Effector CD4-positive, alpha-beta T cell (primary cell): ENCODE measurements at places on chromosomes 2 and 18.

DNA sequence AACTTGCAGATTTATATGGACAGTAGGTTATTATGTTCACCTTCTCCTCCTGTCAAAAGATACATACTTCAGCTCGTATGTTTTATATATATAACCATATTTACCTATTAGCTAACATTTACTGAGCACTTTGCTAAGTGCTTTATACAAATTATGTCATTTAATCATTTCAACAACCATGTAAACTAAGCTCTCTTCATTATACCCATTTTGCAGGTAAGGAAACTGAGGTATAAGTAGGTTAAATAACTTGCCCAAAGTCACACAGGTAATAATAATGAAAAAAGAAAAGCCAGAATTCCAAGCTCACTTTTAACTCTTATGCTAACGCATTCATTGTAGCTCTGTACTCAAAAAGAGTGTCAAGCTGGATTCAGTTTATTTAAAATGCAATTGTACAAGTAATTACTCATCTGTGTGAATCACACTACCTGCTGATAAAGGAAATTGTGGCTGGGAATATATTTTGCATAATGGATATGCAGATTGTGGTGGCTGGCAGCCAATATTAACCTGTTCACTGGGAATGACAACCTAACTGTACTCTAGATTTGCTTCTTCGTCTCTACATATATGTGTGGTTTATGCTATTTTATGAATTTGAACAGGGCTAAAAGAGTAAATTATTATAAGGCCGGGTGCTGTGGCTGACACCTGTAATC is 20.6 kb downstream of the SLC16A14 start:
- DNase-seq = no peak

- no peak for DNase-seq
Measured at GRCh38 chr2:150482667-150483400, 4.6 kb downstream of the RND3 start.

- DNase-seq = no peak
Measured at GRCh38 chr2:27756544-27757498, 14.7 kb upstream of the MRPL33 start.

- DNase-seq = no peak
Measured at GRCh38 chr2:150107816-150108215, 379.7 kb downstream of the RND3 start.

- no peak for DNase-seq
Measured at GRCh38 chr2:30897539-30897938, 90.3 kb upstream of the CAPN13 start.

DNA sequence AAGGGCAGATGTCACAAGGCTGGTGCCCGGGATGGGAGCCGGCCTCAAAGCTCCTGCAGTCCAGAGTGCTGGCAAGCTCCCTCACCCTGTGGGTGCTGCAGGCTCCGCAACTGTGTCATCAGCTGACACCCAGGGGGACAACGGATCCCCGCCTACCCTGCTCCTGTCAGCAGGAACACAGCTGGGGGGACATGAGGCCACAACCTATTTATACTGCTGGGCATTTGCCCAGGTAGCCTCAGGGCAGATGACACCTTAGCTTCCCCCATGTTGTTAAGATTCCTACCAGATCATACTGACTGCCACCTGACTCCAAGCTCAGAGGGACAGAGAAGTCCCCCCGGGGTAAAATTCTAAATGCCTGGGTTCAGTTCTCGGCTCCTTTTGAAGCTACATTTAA is 1.2 kb downstream of the ANKRD23 start:
- DNase-seq = no peak

- DNase-seq = no peak
Measured at GRCh38 chr2:42249887-42250286, 80.7 kb downstream of the EML4 start.

GRCh38 chr2:8533923-8534322 is 147.9 kb upstream of the ID2 start:
- DNase-seq = no peak

DNA sequence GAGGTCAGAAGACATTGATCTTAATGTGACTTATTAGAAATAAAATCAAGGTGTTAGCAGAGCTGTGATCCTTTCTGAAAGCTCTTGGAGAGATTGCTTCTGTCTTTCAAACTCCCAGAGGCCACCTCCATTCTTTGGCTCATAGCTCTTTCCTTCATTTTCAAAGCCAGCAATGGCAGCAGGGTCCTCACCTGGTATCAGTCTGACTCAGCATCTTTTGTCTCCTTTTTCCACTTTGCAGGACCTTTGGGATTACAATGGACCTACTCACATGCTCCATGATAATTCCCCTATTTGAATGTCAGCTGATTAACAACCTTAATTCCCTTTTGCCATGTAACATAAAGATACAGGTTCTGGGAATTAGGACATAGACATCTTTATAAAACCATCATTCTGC is 6.8 kb upstream of the CDH20 start:
- no peak for DNase-seq

DNA sequence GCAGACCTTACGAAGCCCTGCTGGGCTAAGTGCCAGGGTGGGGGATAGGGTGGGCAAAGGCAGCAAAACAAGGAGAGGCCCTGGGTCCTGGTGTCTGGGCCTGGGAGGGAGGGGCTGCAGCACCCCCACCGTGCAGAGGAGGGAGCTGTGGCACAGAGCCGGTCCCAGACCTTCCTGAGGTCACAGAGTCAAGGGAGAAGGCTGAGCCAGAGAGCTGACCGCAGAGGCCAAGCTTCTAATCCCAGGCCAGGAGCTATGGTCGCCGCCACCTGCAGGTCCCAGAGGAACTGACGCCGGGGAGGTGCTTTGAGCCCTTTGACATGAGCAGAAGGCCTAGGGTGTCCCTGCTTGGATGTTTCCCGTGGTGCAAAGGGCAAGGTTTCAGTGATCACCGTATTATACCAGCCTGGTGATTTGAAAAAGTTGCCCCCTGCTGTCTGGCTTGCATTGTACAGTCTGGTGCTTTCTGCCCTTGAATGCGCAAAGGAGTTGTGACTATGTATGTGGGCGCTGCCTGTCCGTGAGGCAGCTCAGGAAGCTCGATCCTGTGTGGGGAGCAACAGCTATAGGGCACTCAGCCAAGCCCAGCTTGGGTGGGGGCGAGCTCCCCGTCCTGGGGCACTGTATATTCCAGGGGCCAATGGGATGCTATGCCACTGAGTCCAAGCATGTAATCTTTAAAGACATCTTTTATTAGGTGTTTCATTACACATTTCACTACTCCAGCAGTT is 44.3 kb downstream of the EDAR start:
- no peak for DNase-seq

- DNase-seq = no peak
Measured at GRCh38 chr2:230700447-230700846, 12.2 kb upstream of the CAB39 start.

DNA sequence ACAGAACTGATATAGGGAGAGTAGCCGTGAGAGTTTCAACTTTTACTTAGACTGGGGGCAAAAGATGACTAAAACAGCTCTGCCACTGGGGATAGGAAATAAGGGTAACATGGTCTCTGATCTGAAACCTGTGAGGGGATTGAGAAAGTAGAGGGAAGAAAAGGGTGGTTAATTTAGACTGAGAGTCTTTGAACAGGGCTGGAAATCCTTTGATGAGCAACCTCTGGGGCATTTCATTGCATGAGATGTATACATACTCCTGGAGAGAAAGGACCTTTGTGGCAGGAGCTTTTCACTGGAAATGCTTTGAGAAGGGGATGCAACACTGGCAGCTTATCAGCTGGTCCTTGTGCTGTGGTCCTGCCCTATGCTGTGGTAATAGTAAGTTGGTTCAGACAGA is 9.4 kb downstream of the GALNT1 start:
- no peak for DNase-seq

- no peak for DNase-seq
Measured at GRCh38 chr2:64914735-64915509, 74.3 kb upstream of the SLC1A4 start.

DNA sequence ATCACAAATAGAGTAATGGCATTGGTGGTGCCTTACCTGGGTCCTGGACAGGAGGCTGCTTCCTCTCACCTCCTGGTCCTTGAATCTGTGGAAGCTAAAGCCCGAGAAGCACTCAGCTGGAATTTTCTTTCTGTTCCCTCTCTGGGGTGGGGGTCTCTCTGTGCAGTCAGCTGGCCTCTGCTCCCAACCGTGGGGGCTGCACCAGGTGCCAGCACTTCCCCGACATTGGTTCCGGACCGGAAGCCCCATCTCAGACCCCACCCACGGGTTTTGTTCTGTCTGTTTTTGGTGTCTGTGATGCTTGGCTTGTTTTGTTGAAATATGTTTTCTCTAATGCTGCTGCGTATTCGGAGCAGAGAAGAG is 154.7 kb downstream of the TWIST2 start:
- DNase-seq = no peak

DNA sequence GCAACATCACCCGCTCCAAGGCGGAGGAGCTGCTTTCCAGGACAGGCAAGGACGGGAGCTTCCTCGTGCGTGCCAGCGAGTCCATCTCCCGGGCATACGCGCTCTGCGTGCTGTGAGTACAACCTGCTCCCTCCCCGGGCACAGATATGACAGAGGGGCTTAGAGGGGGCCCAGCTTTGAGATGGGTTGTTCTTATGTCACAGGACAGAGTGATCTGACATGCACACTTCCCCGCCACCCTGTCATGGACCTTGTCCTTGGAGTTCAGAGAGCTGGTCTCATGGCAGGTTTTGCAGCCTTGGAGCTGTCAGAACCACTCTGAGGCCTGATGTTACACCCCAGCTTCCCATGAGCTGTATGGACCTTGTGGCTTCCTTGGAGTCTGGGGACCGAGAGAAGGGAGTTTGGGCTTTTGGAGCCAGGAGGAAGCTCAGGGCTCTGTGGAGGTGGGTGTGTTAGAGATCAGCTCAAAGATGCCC is 398 bp downstream of the INPP5D start:
- no peak for DNase-seq

DNA sequence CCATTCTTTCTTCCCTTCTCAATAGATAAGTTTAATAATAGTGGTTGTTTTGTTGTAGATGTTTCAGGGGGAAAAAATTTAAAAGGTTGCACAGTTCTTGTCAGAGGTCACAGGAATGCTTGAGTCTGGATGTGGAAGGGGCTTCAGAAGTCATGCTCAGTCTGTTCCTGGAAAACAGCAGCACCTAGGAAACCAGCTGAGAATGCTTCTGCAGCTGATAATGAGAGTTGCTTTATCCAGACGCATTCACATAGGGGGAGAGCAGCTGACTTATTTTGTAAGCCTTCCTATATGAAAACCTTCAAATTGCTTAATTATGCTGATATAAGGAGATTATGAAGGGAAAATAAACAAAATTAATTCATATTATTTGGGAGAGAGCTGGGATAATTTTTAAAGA is 235.5 kb downstream of the GULP1 start:
- DNase-seq = no peak

- DNase-seq = no peak
Measured at GRCh38 chr2:164644036-164644700, 22.9 kb upstream of the GRB14 start.

DNA sequence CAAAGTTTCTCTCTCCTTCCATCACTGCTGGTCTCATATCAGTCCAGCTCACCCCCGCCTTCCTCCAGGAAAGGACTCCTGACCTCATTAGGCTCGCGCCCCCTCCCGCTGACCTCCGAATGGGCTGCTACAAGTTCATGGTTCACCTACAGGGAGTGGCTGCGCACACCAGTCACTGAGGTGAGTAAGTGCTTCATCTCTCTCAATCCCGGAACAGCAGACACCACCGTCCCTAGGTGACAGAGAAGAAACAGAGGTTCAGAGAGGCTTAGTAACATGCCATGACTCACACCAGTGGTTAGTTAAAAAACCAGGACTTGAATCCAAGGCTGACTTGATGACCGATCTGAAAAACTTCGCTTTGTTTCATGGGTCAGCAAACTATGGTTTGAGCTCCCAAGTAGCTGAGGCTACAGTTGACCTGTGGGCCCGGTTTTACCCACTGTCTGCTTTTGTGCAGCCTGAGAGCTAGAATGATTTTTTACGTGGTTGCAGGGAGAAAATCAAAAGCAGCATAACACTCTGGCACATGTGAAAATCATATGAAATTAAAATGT is 42.0 kb downstream of the ZFP36L2 start:
- DNase-seq = no peak

DNA sequence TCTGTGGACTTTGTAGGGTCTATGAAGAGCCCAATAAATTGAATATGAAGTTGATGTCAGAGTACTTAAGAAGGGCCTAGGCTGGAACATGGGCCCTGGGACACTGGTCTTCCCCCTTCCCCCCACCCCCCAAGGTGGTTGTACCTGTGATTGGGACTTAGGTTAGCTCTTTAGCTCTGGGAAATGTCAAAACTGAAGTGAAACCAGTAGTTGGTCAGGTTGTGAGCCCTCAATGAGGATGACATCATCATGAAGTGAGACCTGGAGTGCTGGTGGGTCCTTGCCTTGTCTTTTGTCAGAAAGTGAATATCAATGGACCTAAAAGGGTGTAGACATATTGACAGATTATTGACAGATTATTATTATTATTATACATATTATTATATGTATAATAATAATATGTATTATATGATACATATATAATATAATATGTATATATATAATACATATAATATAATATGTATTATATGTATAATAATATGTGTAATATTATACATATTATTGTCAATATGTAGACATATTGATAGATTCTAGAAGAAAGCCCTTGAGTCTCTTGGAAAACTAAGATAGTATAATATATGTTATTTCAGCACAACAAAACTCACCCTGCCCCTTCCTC is 5.4 kb downstream of the MARS2 start:
- DNase-seq = no peak

GRCh38 chr18:10035281-10035991 is 121.6 kb downstream of the VAPA start:
- no peak for DNase-seq

GRCh38 chr2:150695451-150696135 is 208.1 kb upstream of the RND3 start:
- no peak for DNase-seq

- no peak for DNase-seq
Measured at GRCh38 chr2:27288610-27289009, 6.4 kb downstream of the TRIM54 start.

GRCh38 chr18:25737710-25738311 is 352.6 kb downstream of the SS18 start:
- no peak for DNase-seq

- peak; percentile 8 for DNase-seq
Measured at GRCh38 chr18:46343931-46344372, 239.8 kb downstream of the HAUS1 start.

DNA sequence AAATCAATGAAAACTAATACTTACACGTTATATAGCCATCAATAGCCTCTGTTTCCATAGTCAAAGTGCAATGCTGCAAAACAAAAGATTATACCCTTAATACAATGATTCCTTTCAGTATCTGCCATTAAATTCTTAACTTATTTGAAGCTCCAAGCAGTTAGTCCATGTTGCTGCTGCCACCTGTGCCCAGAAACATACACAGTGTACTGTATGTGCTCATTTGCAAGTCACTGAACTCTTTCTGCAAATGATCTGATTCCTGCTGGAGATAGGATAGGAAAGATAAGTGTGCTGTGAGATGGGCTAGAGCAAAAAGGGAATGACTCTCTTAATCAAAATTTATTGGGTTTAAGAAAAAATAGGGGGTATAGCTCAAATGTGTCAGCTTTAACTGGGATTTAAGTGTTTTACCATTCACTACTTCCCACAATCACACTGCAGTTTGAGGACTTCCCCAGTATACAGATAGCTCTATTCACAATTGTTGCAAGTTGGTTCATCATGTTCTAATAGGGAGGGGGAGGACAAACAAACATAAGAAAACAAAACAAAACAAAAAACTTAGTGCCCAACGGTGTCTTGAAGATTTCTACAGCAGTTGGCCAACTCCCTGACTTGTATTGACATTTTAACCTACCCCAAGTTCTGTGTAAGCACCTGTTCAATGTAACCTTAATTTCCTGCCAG is 2.7 kb downstream of the IKZF2 start:
- DNase-seq = no peak
